ENCODE measurements at places on chromosomes 2 and 18. TPM values are rescaled to one million over a fixed set of nuclear protein-coding genes. Genes with fewer than 3 reads are reported as not detected.
A peak's percentile ranks its signal among the peaks of the same experiment; 100 is the strongest.

GRCh38 chr2:61720911-61721310 is 132.9 kb downstream of the FAM161A start:
- DNase-seq: no peak

GRCh38 chr2:173350383-173350782 is 4.3 kb upstream of the CDCA7 start:
- no peak for DNase-seq

DNA sequence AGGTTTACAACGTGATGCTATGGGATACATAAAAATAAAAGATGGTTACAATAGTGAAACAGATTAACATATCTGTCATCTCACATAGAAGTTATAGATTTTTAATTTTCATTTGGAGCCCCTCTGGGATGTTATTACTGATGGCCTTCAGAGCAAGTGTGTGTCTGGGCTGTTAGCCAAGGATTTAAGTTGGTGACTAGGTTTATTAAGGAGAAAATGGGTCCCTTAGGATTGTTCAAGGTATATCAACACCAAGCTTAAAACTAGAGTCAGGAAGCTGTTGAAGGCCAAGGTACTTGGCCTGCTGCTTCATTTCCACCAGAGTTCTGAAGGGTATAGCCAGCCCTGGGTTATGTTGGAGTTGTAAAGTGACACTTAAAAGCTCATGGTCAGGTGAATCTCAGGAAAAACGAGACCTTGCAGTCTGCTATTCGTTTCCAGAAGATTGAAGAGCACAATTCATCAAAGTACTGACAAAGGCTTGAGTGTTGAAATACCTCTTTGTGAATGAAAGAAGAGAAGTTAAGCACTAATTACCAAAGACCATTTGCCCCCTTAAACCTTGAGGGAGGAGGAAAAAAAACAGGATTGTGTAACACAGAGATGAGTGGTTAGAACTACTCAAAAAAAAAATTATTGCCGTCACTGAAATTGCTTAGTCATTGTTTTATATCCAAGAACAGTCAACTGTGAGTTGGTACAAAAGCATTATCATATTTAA is 48.4 kb downstream of the MAP2 start:
- DNase-seq: no peak

- peak; percentile 87 for DNase-seq
Measured at GRCh38 chr2:40240070-40240469, 211.8 kb downstream of the SLC8A1 start.

DNA sequence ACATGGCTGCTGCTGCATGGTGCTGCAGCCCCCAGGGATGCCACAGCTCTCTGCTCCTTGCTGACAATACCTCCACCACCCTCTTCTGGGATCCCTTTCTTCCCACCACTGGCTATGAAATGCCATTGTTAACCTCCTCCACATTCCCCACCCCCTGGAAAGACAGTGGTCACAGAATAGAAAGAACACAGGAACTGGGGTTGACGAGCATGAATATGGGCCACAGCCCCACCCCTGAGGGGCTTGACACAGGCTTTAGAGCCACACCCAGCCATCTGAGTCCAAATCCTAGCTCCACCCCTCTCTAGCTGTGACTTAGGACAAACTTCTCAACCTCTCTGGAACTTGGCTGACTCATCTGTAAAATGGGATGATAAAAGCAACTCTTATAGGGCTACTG is 47.3 kb downstream of the TMEM163 start:
- DNase-seq: no peak

- no peak for DNase-seq
Measured at GRCh38 chr2:181959508-181959907, 26.1 kb upstream of the PPP1R1C start.

DNA sequence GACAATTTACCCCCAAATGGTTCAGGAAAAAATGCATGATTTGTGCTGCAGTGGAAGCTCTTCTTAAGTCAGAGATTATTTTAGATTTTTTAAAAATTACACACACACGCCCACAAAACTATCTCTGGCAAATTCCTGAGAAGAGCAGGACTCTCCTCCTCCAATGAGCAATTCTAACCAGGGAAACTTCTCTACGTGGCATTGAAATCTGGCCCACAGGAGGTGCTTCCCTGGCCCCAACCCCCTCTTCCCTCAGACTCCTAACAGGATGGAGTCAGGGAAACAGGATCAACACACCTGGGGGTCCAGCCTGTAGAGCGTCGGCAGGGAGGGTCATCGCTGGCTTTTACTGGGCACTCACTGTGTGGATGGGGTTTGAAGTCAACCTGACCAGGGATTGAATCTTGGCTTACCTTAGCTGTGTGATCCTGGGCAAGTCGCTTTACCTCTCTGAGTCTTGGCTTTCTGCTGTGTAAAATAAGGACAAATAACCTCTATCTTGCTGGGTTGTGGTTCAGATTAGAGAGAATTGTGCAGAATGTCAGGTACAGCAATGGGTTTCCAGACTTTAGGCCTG is 65.4 kb upstream of the ASAP2 start:
- peak; percentile 50 for DNase-seq

- DNase-seq: peak; percentile 12
Measured at GRCh38 chr2:202290970-202291369, 25.4 kb downstream of the NOP58 start.

DNA sequence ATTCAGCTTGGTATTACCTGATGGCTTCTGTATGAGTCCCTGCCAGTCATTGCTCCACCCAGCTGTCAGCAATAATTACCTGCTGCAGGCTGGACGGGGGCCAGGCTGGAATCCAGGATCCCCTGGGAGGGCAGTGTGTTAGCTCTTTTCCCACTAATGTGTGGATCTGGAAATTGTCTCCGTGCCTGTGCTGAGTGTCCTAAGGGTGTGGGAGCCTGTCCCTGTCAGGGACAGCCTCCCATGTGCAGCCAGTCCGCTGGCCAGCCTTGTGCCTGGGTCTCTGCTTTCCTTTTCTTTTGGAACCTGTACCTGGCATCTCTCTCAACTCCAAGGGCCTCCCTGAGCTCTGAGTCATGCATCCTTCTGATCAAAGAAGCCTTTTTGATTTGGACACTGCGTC is 107.2 kb upstream of the SPRED2 start:
- DNase-seq: no peak

DNA sequence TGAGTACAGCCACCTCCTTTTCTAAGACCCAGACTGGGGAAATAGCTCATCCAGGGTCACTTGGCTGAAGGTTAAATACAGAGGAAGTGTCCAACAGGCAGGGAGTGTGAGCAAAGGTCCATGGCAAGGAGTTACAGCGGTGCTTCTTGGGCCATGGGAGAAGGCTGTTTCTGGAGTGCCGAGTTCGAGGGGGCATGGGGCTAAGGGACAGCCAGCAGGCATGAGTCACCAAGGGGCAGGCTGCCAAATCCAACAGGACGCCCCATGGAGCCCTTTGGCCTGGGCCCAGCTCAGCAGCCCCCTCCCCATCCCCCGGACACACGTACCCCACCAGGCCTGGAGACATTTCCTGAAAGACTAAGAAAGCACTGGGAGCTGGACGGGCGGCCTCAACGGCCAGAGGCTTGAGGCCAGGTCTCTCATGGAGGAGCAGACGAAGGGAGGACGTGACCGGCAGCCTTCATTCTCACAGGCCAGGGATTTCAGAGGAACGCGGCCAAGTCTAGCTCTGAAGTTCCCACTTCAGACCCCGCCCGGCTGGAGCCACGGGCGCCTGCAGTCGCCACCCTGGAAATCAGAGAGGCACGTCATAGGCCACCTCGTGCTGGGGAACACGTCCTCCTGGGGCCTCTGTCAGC is 160.4 kb downstream of the SMAD7 start:
- peak; percentile 76 for DNase-seq

- DNase-seq: no peak
Measured at GRCh38 chr18:79495591-79496071, 99.9 kb downstream of the NFATC1 start.

DNA sequence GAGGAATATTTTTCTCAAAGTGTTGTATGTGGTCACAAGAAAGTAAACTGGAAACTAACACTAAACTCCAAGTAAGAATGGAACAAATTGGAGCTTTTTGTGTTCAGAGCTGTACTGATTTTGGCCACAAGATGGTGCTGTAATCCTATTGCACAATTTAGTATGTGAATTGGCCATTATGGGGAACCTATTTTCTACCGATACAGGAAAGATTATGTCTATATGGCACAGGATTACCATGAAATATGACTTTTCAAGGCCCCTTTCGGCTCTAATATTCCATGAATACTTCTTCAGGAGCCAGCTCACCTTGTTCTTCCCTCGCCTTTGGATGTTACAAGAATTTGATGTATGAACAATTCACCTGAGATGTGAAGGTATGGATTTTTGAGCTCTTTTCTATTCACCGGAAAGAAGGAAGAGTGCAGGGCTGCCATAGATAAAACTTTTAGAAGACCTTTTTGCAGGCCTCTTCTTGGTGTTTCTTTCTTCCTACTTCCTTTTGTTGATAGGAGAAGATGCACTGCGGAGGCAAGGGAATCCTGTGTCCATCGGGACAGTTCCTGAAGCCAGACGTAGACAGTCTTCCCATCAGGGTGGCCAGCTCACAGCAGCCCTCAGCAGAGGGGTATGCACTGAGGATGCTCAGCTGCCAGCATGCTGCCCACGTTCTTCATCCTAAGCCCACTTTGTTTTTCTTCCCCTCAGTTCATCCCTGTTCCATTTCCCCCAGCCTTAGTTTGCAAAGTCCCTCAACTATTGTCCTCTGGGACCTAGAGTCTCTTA is 13.3 kb downstream of the MRPL44 start:
- peak; percentile 66 for DNase-seq

DNA sequence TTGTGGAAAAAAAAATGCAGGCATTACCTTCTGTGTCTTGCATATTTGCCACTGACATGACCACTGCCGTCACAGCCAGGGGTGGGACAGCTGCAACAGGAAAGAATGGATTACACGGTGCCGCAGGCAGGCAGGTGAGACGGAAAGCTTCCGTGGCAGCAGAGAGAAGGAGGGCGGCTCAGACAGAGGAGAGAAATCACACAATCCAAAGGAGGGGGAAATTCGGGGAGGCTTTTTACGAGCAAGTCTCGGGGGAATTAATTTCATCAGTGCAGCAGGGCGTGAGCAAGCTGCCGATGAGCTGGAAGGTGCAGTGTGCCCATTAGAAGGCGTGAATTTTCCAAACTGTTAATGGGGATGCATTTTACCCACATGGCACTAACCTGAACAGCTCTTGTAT is 234.8 kb upstream of the PXDN start:
- DNase-seq: no peak

DNA sequence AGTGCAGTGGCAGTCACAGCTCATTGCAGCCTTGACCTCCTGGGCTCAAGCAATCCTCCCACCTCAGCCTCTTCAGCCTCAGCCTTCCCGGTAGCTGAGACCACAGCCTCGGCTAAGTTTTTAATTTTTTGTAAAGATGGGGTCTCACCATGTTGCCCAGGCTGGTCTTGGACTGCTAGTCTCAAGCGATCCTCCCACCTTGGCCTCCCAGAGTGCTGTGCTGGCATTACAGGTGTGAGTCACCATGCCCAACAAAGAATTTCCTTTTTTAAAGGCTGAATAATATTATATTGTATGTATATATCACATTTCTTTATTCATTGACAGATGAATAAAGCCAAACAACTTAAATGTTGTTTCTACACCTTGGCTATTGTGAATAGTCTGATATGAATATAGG is 42.5 kb downstream of the MOB4 start:
- no peak for DNase-seq

GRCh38 chr18:75211953-75212750 is 1.6 kb downstream of the TSHZ1 start:
- peak; percentile 61 for DNase-seq

- DNase-seq: no peak
Measured at GRCh38 chr18:805008-805754, 6.9 kb downstream of the YES1 start.

DNA sequence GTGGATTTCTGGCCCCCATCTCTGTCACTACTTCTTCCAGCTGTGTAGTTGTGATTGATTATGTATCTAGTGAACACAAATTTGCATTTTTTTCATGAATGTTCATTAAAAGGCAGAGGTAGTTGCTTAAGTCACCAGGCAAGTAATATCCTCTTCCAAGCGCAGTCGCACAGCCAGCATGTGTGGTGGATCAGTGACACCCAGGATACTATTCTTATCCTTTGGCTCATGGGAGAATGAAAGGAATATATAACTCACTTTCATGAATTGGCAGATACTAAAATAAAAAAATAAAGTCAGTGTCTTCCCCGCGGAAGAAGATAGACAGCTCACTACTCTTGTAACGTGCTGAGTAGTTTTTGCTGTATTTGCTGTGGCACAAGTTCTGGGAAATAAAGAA is 387.8 kb downstream of the CDH7 start:
- no peak for DNase-seq

DNA sequence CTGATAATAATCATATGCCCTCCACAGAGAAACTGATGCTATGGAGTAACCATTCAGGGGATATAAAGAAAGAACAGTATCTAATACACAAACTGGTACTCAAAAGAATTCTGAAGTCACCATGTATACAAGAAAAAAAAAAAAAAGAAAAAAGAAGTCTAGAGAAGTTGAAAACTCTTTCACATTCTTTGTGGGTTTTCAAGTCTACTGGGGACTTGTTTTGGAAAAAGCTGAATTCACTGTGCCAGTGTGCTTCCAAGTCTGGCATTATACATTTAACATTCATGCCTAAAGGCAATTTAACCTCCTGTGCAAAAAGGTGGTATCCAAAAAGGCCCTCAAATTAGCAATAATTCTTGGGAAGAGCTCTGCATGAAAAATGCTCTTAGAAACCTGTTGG is 94.8 kb upstream of the ITGB6 start:
- no peak for DNase-seq

DNA sequence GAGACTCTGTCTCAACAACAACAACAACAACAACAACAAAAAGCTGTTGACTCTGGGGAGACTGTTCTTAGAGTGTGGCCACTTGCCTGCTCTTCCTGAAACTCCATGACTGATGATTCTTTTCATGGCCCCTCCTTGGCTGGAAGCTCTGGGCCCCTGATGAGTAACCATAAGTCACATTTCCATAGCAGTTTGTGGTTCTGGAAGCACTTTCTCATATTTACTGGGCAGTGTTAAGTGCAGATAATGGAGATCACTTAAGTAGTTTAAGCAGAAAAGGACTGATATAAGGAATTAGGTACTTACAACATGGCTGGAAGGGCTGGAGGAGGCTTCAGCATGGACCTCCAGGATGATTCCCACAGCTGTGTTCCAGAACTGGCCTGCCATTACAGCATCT is 147.3 kb upstream of the DLX2 start:
- DNase-seq: no peak

Gene TDRD15
- total RNA-seq: 5.3 TPM

Gene AKAIN1
- not detected for total RNA-seq

Gene PTCD3
- total RNA-seq: 105 TPM

Gene M1AP
- 1.9 TPM for total RNA-seq

Gene EHBP1
- total RNA-seq: 80.9 TPM

Gene PLCL1
- 13.5 TPM for total RNA-seq

Gene FOXD4L1
- total RNA-seq: 0.96 TPM

Data from umbilical cord (tissue), 2 donors.